A549 treated with Mapracorat at 1 μM for 4 hours (cell line): ENCODE measurements at places on chromosomes 6 and 20. TPM values are rescaled to one million over a fixed set of nuclear protein-coding genes. Genes with fewer than 3 reads are reported as not detected.

The BPIFA2 gene
- not detected in 5 replicates for total RNA-seq

The PHACTR2 gene
- 3.4 to 4.2 TPM (median 3.6 TPM) in 5 replicates for total RNA-seq

The CLPSL1 gene
- not detected in 5 replicates for total RNA-seq

The RWDD1 gene
- total RNA-seq = 21.8 to 37.2 TPM (median 34.7 TPM) in 5 replicates

The SLC22A16 gene
- not detected in 5 replicates for total RNA-seq

The SUMO4 gene
- not detected in 5 replicates for total RNA-seq

The IL17F gene
- total RNA-seq = not detected in 5 replicates

The OXT gene
- total RNA-seq = not detected in 5 replicates

The STX11 gene
- 2.2 to 2.9 TPM (median 2.5 TPM) in 5 replicates for total RNA-seq

The THEMIS gene
- not detected in 5 replicates for total RNA-seq

The PTPRA gene
- 33.7 to 41.1 TPM (median 38.3 TPM) in 5 replicates for total RNA-seq

The VGLL2 gene
- total RNA-seq = not detected in 5 replicates

The ZSCAN12 gene
- total RNA-seq = 1.5 to 1.9 TPM (median 1.8 TPM) in 5 replicates

The TUBB1 gene
- not detected in 5 replicates for total RNA-seq

The CBLN4 gene
- not detected in 5 replicates for total RNA-seq

The PDE10A gene
- 23.4 to 29.8 TPM (median 27.4 TPM) in 5 replicates for total RNA-seq

The OPN5 gene
- total RNA-seq = not detected in 5 replicates

The HLA-DPB1 gene
- not detected in 5 replicates for total RNA-seq

The PACSIN1 gene
- 0.04 to 0.07 TPM (median 0.05 TPM) in 4 of 5 replicates, not detected in the other for total RNA-seq

The PHACTR1 gene
- total RNA-seq = not detected in 5 replicates

The GPR6 gene
- not detected in 5 replicates for total RNA-seq

The KCNQ5 gene
- total RNA-seq = 1.2 to 1.7 TPM (median 1.5 TPM) in 5 replicates

The SAYSD1 gene
- 5.5 to 6.8 TPM (median 6.2 TPM) in 5 replicates for total RNA-seq

The ARMC12 gene
- total RNA-seq = 0.26 to 0.97 TPM (median 0.55 TPM) in 5 replicates

The CD83 gene
- 1.5 to 2.5 TPM (median 1.8 TPM) in 5 replicates for total RNA-seq
